ENCODE measurements at places on chromosomes 13 and 19.

DNA sequence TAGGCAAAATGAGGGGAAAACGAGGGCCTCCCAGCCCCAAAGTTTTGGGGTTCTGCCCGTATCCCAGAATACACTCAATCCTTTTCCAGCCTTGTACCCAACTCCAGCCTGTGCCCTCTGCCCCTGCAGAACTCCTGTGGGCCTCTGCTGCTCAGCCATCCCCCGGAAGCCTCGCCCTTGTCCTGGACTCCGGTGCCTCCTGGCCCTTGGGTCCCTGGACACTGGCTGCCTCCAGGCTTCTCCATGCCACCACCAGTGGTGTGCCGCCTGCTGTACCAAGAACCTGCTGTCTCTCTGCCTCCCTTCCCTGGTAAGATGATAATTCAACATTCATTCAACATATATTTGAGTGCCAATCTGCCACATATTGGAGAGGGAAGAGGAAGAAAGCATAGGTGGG is 3.8 kb downstream of the DMRTC2 start:
- DNase-seq, result no peak

- no peak for DNase-seq
These were observed 45.8 kb downstream of the TNFSF13B start for GRCh38 chr13:108315273-108315672.

DNA sequence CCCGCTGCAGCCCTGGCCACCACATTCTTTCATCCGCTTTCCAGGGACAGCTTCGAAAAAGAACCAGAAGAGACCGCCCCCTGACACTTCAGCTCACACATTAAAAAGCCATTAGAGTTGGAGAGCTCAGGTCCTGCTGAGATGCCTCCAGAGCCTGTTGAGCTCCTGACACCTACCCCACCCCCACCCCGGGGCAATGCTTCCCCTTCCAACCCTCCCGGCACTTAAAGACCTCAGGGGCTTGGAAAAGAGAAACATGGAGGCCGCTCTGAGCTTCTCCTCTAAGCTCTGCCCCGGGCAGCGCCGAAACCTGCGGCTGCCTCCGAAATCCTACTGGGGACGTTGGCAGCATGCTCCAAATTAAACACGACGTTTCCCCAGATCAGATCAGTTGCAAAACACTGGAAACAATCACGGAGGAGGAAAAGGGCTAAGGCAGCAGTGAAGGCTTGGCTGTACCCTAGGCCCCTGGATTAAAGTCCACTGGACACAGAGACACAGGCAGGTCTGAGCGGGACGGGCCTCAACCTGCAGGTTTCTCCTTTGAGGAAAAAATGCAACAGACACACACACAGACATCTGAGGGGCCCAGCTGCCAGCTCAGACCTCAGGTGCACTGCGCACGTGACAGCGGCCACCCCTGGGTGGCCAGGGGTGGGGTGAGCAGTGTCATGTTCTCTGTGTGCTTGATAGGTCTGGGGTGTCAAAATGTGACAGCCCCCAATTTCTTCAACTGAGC is 9.6 kb downstream of the SH3GL1 start:
- no peak for DNase-seq

DNA sequence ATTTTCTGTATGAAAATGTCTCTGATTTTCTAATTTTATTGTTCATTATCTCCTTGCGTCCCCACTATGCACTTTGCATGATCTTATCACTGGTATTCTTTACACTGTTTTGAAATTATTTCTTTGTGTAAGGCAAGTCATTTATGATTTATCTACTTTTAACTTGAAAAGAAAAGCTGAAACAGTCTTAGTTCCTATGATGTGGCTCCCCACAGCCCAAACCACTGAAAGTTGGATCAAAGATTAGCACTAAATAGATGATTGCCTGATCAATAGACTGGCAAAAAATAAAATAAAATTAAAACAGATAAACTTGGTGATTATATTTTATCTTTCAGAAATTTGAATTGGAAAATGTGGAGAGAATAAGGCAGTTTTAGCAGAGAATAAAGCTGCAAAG is 1101.9 kb downstream of the PCDH9 start:
- DNase-seq, result no peak

- DNase-seq, result peak; percentile 64
These were observed 661 bp upstream of the MIR17HG start for GRCh38 chr13:91346850-91347201.

GRCh38 chr19:9937001-9937411 is 691 bp upstream of the OLFM2 start:
- DNase-seq, result peak; percentile 6

DNA sequence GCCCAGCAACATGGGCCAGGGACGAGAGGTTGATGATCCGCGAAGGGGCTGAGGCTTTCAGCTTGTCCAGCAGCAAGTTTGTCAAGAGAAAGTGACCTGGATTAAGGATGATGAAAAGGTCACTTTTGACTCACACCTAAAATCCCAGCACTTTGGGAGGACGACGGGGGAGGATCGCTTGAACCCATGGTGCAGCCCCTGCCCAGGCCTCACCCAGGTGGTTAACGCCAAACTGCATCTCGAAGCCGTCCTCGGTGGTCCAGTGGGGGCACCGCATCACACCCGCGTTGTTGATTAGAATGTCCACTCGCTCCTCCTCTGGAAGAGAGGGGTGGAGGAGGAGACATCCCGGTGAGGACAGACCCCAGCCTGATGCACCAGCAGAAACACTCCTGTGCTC is 10.4 kb upstream of the GP6 start:
- DNase-seq, result no peak

- no peak for DNase-seq
These were observed 2.6 kb downstream of the MRPL54 start for GRCh38 chr19:3765121-3765520.

GRCh38 chr13:77397636-77398035 is 70.7 kb upstream of the MYCBP2 start:
- DNase-seq, result no peak

GRCh38 chr19:584240-585001 is 5.3 kb upstream of the HCN2 start:
- peak; percentile 70 for DNase-seq

- DNase-seq, result peak; percentile 56
These were observed 622 bp downstream of the RASA3 start for GRCh38 chr13:114131583-114132418.

GRCh38 chr13:108560093-108560492 is 69.3 kb upstream of the MYO16 start:
- DNase-seq, result no peak

- DNase-seq, result peak; percentile 35
These were observed 1.7 kb downstream of the PRR12 start for GRCh38 chr19:49592486-49593232.

- DNase-seq, result no peak
These were observed 84.9 kb downstream of the DPF1 start for GRCh38 chr19:38139122-38139521.

DNA sequence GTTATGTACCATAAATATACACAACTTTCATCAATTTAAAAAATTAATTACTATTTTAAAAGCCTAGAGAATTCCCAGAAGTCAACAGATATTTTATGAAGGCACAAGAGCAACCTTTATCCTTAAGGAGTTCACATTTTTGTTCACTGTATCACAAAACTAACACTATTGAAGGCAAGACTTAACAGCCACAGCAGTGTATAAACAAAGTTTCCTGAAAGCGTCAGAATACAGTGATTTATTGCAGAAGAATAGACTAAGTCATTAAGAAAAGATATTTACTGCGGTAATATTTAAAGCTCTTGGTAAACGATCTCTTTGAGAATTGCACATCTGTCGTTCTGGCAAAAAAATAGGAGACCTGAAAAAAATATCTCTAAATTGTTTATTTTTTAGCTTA is 419.3 kb upstream of the NBEA start:
- DNase-seq, result no peak

GRCh38 chr19:40155749-40156265 is 35.4 kb upstream of the MAP3K10 start:
- no peak for DNase-seq

GRCh38 chr19:49809160-49809940 is 3.7 kb downstream of the FUZ start:
- DNase-seq, result peak; percentile 63

DNA sequence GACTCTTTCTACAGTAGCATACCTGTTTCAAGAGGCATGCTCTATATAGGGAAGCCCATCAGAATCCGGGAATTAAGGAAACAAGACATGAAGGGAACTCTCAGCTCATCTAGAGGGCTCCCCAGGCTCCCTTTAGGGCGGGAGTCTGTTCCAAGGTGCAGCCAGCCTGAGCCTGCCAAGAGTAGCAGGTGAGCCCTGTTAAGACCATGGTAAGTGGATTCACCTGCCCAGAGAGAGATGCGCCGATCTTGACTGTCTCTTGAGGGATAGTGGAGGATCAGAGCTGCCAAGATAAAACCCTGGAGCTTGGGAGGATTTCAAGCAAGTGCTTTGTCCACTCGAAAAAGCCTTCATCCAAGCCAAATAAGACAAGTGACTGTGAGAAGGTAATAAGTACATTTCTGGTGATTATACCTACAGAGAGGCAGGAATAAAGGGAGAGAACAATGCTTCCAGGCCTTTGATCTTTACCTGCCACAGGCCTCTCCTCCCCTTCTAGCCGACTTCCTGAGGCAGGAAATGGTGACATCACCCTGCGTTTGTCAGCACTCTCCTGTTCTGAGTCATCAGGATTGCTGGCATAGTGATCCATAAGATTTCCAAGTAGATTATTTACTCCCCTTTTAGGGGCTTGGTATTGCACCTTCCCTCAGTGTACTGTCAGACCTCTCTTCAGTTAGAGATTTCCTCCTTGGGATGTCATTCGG is 31.5 kb downstream of the KLF5 start:
- peak; percentile 12 for DNase-seq

GRCh38 chr19:42225718-42226292 is 5.7 kb downstream of the ZNF526 start:
- DNase-seq, result no peak

GRCh38 chr13:109737606-109738005 is 48.8 kb downstream of the IRS2 start:
- peak; percentile 45 for DNase-seq

DNA sequence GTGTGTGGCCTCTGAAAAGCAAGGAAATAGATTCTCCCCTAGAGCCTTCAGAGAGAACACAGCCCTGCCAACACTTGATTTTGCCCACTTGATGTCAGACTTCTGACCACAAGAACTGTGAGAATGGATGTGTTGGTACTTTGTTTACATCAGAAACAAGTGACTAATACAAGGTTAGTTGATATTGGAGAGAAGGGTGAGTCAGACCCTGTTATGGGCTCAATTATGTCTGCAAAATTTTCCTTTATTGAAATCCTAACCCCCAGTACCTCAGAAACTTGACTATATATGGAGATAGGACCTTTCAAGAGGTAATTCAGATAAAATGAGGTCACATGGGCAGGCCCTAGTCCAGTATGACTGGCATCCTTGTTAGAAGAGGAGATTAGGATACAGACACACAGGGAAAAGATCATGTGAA is 226.7 kb downstream of the RFC3 start:
- no peak for DNase-seq

- DNase-seq, result peak; percentile 67
These were observed 19.7 kb downstream of the ZFR2 start for GRCh38 chr19:3849092-3849491.

GRCh38 chr13:72849571-72849970 is 67.6 kb downstream of the PIBF1 start:
- no peak for DNase-seq

- no peak for DNase-seq
These were observed 11.5 kb downstream of the TM6SF2 start for GRCh38 chr19:19261350-19262189.

GRCh38 chr13:36453516-36453915 is 21.2 kb downstream of the CCNA1 start:
- DNase-seq, result no peak

DNA sequence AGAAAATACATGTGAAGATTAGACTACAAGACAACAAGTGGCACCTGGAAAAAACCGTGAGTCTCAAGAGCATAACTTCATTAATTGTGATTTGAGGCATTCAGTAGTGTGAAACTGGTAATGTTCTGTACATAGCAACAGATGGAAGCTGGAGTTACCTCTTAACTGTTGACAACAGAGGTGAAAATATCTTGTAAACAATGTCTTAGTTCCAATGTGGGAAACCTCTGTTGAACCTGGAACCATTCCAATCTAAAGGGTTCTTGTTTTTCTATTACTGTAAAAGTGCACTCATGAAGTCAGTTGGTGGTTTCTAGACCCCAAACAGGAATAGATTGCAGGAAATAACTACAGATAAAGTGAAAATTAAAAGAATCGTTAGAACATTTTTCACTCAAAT is 728.4 kb downstream of the SLITRK1 start:
- DNase-seq, result no peak

- no peak for DNase-seq
These were observed 1.5 kb downstream of the SMAD9 start for GRCh38 chr13:36918246-36919131.

DNA sequence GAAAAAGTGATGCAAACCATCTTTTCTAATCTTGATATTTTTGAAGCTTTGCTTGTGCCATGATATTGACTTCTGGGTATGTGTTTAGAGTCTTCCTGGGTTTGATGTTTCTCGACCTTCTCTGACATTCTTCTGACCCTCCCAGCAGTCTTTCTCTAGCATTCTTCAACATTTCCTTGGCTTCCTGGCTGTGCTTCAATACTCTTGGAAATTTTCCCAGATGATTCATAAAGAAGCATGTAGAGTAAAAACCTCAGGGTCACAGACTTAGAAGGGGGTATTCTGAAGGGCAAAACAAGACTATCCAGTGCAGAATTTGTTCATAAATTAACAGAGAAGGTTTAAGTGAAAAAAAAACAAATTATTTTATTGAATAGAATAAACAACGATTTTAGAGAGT is 946.3 kb upstream of the PCDH9 start:
- no peak for DNase-seq
